ENCODE measurements at places on chromosomes 5 and 9. TPM values are rescaled to one million over a fixed set of nuclear protein-coding genes. Genes with fewer than 3 reads are reported as not detected.

SPINK13 gene
- total RNA-seq: not detected

DNA sequence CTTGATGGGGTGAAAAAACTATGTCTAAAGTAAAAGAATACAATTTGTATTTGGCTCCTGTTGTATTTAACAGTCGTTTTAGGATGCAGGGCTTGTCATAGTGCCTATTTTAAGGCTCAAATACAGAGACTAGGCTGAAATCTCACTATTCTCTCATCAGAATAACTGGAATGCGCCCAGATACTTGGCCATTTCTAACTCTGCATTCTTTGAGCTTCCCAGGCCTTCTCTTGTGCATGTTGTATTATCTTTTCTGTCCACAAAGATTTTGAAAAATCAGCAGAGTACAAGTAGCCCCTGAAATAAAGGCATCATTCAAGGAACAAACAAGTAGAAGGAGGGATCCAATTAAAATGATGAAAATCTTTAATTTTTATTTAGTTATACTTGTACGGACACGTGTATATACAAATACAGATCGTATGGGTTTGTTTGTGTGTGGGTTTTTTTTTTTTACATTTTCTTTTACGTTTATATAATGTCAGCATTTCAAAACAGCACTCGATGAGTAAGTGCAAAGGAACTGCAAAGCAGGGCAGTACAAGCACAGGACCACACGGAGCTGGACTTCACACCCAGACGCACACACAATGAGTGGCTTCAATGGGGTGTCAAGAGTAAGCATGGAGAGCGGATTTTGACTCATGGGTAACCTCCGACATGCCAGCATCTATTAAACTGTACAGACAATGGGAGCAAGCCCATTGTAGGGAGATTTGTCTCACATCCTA, 294.0 kb downstream of the EFNA5 start:
- H3K4me3 ChIP-seq: no peak overlapping the region
- no peaks in the 10 kb centered on the region for H3K36me3 ChIP-seq

DNA sequence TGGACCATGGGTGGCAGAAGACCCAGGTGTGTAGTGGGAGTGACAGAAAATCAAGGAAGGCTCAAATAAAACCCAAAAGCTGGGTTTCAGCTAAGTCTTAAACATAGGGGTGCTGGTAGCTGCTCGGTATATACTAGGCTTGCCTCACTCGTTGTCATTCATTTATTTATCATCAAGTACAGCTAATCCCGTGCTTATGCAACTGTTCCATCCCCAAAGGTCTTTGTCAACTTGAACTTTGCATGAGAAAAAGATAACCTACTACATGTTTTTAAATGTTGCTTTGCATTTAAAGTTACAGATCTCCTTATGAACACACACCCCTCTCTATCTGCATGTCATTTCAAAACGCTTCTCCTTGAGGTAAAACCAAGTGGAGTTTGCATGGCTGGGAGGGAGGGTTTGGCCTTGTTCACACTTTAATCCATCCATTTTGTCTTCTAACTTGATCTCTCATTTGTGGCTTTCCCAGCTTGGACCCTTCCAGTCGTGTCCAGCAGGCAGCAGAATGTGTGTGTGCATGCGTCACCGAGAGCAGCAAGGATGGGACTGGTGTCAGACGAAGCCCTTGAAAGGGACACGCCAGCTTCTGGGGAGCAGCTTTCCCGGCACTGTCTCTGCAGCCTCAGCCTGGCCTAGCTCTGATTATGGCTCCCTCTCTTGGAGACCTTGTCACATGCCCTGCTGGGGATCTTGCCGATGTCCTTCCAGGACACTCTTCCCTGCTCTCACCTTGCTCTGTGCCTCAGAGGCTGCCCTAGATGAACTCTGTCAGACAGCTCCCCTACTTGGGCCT, 133.5 kb downstream of the GADD45G start:
- no peak overlapping the region for H3K27ac ChIP-seq
- DNase-seq: no peak
- H3K4me3 ChIP-seq: no peak overlapping the region
- peaks cover 2% of the 10 kb centered on the region for H3K4me1 ChIP-seq
- no peaks in the 10 kb centered on the region for H3K36me3 ChIP-seq

PCDHGB2 gene
- total RNA-seq: 9.2 TPM

GABRP gene
- 0.21 TPM for total RNA-seq

DNA sequence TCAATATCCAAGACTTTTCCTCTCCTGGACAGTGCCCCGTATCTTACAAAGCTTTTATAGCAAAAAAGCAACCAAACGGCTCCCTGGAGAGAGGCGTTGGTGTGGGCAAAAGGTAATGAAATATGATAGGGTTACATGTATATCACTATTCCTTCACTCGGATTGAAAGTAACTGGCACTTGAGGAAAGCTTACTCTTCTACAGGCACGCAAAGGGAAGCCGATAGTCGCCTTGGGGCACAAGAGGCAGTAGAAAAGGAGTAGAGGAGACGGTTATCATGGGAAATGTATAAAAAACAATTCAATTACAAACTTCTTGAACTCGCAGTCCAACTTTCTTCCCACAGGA, 1.1 kb downstream of the DIAPH1 start:
- H3K27ac ChIP-seq: peak overlapping the region; percentile 94
- peaks cover 53% of the 10 kb centered on the region for H3K4me1 ChIP-seq
- H3K36me3 ChIP-seq: peaks cover 4% of the 10 kb centered on the region

GCNT4 gene
- 0.63 TPM for total RNA-seq

PDZD2 gene
- total RNA-seq: 102 TPM

GPR150 gene
- total RNA-seq: 0.44 TPM

DNA sequence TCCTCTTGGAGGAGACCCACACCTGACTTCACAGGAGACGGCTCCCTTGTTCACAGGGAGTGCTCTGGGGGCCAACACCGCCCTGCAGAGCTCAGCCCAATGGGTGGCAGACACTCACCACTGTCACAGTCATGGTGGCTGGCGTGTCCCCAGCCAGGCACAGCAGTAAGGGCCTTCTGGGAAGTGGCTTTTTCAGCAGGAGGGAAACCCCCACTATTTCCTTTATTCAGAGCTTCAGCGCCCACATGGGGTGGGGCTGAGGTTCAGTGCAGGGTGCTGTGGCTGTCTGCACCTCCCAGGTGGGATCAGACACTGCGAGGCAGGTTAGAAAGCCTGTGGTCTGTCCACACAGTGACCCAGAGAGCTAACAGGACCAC, 3.6 kb upstream of the SNAPC4 start:
- no peak overlapping the region for H3K27ac ChIP-seq
- no peaks in the 10 kb centered on the region for H3K27me3 ChIP-seq
- DNase-seq: no peak
- no peaks in the 10 kb centered on the region for H3K4me1 ChIP-seq
- peaks cover 3% of the 10 kb centered on the region for H3K36me3 ChIP-seq
- no peak overlapping the region for H3K4me3 ChIP-seq

SLC1A1 gene
- total RNA-seq: 16.8 TPM

DNA sequence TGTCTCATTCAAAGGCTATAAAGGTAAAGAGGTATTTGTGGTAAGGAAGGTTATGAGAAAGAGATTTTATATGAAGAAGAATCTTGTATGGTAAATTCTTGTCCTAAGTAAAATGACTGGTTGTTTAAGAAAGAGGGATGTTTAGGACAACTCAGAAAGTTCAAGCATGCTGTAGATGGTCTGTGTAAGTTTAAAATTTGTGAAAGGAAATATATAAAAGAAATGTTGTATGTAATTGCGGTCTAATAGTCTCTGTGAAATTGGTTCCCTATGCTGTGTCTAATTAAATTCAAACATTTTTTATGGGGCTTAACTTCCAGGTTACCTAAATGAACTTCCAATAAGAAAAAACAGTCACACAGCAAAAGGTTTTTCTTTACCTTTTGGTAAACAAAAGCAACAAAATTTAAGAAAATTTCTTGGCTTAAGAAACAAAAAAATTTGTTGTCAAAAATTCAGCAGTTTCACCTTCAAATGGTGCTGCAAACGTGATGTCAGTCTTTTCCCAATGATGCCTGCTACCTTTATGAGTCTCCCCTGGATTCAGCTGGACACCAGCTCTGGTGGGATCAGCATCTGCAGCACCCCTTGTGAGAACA, 83.0 kb upstream of the FCN1 start:
- no peak overlapping the region for H3K27ac ChIP-seq
- H3K27me3 ChIP-seq: no peaks in the 10 kb centered on the region
- no peaks in the 10 kb centered on the region for H3K4me1 ChIP-seq
- no peak for DNase-seq

GRCh38 chr9:136881691-136882108, 4.6 kb upstream of the TRAF2 start:
- H3K4me1 ChIP-seq: peaks cover 5% of the 10 kb centered on the region
- no peak overlapping the region for H3K27ac ChIP-seq
- DNase-seq: no peak
- no peaks in the 10 kb centered on the region for H3K36me3 ChIP-seq
- no peaks in the 10 kb centered on the region for H3K27me3 ChIP-seq
- H3K4me3 ChIP-seq: peak overlapping the region; percentile 24

DNA sequence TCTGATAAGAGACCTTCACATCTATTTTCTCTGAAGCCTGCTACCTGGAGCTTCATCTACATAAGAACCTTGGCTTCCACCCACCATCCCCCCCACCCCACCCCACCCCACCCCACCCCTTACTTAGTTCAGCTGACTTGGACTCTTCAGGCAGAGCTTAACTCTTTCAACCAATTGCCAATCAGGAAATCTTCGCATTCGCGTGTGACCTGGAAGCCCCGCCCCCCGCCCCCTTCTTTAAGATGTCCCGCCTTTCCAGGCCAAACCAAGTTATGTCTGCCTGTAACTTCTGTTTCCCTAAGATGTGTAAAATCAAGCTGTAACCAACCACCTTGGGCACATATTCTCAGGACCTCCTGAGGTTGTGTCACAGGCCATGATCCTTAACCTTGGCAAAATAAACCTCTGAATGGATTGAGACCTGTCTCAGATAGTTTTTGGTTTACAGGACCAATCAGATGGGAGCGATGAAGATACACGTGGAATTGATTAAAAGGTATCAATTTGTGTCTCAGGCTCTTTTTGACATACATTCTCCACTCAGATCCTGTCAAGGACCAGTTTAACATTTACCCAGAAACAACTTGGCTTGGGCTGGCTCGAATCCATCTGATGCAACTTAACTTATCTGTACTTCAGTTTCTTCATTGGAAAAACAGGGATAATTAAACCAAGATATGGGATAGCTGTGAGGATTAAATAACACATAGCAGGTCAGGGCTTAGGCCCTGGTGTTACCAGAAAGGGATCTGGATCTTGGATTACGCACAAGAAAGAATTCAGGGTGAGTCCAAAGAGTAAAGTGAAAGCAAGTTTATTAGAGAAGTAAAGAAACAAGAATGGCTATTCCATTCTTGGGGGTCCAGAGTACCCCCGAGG, 43.6 kb downstream of the GALNT12 start:
- no peaks in the 10 kb centered on the region for H3K27me3 ChIP-seq
- no peaks in the 10 kb centered on the region for H3K36me3 ChIP-seq
- H3K27ac ChIP-seq: no peak overlapping the region
- H3K4me1 ChIP-seq: no peaks in the 10 kb centered on the region
- no peak overlapping the region for H3K4me3 ChIP-seq

TCF7 gene
- total RNA-seq: 6.1 TPM

GRCh38 chr9:134283111-134283515, 43.1 kb upstream of the RXRA start:
- peaks cover 11% of the 10 kb centered on the region for H3K4me1 ChIP-seq
- no peak overlapping the region for H3K27ac ChIP-seq
- no peak overlapping the region for H3K4me3 ChIP-seq
- DNase-seq: peak; percentile 49
- H3K27me3 ChIP-seq: no peaks in the 10 kb centered on the region
- no peaks in the 10 kb centered on the region for H3K36me3 ChIP-seq
